ENCODE measurements at places on chromosomes 2 and 18.

GRCh38 chr2:221077251-221077650 is 494.9 kb downstream of the EPHA4 start:
- DNase-seq, result no peak

DNA sequence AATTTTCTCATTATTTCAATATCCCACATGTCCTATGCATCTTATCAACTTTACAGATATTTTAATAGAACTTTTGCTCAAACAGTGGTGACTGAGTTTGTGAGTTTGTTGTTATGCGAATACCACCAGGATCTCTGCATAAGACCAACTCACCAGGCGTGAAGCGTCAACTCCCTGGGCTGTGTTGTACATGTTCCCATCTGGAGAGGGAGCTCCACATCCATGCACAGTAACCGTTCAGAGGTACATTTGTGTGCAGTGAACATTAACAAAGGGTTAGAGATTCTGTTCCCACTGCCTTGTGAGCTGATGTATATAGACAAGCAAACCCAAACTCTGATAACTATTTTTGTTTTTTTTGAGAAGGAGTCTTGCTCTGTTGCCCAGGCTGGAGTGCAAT is 188.7 kb downstream of the MYT1L start:
- DNase-seq, result no peak

- DNase-seq, result no peak
Observed at GRCh38 chr18:45731716-45732115, 7.7 kb downstream of the SLC14A1 start.

GRCh38 chr2:15816674-15817406 is 123.5 kb upstream of the MYCN start:
- no peak for DNase-seq

DNA sequence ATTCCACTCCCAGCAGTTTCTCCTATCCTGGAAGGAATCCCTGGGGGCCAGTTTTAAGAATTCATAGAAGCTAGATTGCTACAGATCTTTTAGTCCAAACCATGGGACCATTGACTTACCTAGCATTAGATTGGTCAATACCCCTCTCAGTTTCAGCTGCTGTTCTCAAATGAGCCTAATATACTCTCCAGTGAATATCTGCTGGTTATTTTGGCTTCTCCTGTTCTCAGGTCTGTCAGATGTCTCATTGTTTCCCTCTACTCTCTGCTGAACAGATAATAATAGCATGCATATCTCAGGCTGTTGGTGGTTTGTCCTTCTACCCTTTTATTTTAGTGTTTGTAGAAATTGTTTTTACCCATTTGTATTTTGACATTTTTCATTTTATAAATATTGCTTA is 99.5 kb downstream of the FHOD3 start:
- DNase-seq, result no peak

- no peak for DNase-seq
Observed at GRCh38 chr18:11741505-11742145, 52.6 kb downstream of the GNAL start.

DNA sequence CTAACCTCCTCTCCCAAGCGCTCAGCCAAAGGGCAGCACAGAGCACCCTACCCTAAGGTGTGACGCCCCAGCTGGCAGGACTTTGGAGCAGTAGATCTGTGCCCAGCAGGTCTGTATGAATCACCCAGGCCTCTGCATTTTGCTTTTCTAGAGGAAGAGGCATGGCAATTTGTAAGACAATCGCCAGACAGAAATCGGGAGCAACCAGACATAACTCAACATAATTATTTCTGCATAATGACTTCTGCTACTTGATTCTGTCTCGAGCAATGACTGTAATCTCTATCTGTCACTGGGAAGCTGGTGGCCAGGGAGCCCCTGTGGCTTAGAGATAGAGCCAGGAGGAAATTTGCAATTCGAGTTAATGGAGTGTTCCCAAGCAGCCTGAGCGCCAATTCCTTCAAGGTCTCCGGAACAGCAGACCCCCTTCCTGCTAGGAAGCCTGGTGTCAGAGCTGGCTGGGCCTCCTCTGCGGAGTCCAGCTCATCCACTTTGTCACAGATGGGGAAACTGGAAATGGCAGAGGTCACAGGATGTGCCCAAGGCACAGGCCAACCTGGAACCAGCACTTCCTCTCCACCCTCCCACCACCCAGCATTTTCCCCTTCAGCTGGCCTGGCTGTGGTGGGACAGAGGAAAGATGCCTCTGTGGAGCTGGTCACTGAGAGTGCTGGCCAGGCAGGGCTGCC is 55.0 kb downstream of the ODC1 start:
- DNase-seq, result no peak

GRCh38 chr18:74515620-74516231 is 18.6 kb upstream of the CNDP1 start:
- no peak for DNase-seq

- DNase-seq, result no peak
Observed at GRCh38 chr18:23456835-23457234, 3.7 kb downstream of the RIOK3 start.

- DNase-seq, result no peak
Observed at GRCh38 chr2:172864182-172864581, 128.5 kb downstream of the RAPGEF4 start.

- DNase-seq, result peak; percentile 72
Observed at GRCh38 chr2:100196786-100197494, 54.5 kb upstream of the AFF3 start.

GRCh38 chr2:9310377-9310776 is 103.8 kb downstream of the ASAP2 start:
- DNase-seq, result peak; percentile 73

DNA sequence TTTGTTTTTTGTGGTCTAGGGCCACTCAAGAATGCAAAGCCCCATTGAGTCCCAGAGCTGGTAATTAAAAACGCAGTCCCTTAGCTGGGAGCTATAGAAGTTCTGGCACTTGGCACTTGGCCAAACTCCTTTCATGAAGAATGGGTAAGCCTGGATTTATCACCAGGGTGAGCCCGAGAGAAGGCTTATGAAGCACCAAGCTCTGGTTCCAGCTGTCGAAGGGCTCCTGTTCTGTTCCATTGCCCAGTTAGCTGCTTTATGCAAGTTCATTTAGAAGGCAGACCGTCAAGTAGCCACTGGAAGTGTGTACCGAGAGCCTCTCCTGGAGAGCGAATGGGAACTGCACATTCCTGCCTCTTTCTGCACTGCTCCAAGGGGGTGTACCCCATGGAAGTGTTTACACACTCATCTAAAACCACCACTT is 14.2 kb downstream of the ECEL1 start:
- DNase-seq, result no peak
